ENCODE measurements at places on chromosomes 11 and 22.

DNA sequence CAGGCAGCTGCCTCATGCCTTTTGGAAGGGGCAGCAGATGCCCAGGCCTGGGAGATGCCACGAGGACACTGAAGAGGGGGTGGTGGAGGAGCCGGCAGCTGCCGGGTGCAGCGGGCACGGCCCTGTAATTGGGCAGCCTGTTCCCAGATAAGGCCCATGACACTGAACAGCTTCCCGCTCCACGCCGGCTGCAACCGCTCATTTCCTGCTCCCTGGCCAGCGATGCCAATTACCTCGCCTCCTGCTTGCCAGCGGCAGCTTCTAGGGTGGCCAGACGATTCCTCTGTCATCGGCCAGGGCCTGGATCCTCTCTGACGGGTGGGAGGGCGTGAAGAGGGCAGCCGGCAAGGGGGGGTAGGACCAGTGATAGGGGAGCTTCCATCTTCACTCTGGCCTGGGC is 22.8 kb downstream of the FLRT1 start:
- DNase-seq: no peak

GRCh38 chr11:131713529-131714134 is 343.2 kb downstream of the NTM start:
- DNase-seq: no peak

DNA sequence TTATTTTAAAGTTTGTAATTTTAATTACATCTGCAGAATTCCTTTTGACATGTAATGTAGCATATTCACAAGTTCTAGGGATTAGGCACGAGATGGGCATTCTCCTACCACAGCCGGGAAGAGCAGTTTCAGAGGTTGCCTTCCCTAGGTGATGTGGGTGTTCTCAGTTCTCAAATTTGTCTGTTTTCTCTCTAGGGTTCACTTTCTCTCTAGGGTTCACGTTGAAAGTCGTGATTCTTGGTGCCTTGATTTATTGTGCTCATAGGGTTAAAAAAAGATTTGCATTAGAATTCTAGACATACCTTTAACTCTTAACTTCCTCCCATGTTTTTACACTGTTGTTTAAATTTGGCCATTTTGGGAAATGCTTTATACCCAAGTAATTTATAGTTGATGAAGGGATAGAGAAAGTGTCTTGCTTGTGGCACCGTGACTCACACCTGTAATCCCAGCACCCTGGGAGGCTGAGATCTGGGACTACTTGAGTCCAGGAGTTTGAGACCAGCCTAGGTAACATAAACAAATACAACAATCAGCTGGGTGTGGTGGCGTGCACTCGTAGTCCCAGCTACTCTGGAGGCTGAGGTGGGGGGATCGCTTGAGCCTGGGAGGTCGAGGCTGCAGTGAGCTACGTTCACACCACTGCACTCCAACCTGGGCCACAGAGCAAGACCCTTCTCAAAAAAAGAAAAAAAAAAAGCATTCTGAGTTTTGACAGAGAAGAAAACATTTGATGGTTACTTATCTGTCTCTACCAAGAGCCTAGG is 3.6 kb downstream of the MED15 start:
- no peak for DNase-seq

DNA sequence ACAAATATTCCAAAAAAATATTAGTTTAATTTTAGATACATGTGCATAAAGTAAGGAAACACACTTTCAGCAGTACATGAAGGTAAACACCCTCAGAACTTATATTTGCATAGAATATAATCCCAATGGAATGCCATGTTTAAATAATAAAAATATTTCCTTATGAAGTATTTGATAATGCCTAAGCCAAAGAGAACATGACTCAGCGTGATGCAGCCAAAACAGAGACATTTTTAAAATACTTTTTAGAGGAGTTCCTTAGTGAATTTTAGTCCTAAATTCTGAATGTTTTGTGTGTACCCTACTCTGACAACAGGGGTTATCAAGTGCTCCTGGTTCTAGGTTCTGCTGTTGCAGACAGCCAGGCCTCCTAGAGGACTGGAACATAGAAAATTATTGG is 39.1 kb upstream of the POU2AF2 start:
- no peak for DNase-seq

GRCh38 chr11:116929414-116930090 is 92.1 kb upstream of the APOA1 start:
- DNase-seq: no peak

GRCh38 chr11:133732109-133732674 is 113.1 kb downstream of the SPATA19 start:
- no peak for DNase-seq

DNA sequence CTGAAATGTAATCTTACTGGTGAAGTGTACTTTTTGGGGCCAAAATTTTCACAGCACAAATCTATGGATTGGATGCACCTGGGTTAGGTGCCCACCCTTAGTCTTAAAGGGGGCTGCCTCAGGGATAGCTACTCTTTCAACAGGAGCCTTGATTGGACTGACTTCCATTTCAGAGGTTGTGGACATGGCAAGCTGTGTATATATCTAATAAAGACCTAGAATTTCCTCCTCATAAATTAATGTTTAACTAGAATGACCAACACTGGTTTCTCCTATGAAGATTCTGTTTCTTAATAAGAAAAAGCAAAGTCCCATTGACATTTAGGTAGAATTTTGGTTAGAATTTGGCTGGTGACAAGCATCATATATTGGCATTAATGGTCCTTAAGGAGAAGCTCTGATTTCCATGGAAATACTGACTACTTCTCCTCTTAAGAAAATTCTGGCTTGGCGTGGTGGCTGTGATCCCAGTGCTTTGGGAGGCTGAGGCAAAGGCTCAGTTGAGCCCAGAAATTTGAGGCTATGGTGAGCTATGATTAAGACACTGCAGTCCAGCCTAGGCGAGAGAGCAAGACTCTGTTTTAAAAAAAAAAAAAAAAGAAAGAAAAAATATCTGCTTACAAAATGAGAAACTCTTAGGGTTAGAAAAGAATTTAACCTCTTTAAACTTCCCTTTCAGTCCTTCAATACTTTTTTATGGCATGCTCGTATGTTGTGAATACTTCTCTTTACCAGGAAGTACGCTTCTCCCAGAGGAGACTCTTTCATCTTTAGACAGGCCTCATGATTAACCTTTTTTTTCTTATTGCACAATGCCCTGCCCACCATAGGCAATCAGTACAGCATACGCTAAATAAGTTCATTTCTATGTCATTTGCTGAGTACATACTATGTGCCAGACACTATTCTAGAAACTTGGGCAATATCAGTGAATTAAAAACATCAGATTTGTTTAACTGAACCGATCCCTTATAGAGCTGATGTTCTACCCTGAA is 77.2 kb downstream of the PRR5L start:
- DNase-seq: no peak

- DNase-seq: no peak
Observed at GRCh38 chr22:30856741-30857502, 111.7 kb downstream of the MORC2 start.

- no peak for DNase-seq
Observed at GRCh38 chr11:33652930-33653329, 47.7 kb downstream of the C11orf91 start.

DNA sequence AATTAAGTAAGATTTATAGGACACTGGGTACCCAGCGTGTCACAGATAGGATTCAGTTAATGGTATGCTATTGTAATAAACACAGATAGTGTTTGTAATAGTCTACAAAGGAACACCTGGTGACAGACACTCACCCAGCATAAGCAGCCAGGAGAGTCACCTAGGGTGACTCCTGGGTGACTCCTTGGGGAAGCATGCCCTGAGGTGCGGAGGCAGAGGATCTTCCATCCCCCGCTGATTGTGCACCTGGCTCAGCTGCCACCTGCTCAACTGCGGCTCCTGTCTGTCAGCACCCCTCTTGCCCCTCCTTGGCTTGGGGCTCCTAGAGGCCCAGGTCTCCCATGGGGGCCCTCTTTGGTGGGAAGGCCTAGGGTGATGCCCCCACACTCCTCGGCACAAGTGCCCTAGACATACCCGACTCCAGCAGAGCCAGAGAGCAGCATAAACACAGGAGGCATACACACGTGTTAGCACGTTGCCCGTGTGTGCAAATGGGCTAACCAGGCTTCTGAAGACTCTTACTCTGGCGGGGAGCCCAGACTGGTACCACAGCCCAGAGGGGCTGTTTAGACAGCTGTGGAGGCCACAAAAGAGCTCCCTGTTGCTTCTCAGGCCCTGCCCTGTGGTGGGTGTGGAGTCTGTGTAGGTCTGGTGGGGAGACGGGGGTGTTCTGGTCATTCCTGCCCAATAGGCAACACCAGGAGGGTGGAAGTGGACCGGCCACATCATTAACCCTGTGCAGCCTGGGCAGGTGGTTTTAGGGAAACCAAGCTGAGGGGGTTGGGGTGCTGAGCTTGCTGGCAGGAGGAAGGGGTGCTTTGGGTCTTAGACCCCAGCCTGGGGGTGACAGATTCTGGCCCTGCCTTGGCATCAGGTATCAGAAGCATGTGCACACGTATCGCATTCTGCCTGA is 3.0 kb downstream of the INPPL1 start:
- DNase-seq: no peak

DNA sequence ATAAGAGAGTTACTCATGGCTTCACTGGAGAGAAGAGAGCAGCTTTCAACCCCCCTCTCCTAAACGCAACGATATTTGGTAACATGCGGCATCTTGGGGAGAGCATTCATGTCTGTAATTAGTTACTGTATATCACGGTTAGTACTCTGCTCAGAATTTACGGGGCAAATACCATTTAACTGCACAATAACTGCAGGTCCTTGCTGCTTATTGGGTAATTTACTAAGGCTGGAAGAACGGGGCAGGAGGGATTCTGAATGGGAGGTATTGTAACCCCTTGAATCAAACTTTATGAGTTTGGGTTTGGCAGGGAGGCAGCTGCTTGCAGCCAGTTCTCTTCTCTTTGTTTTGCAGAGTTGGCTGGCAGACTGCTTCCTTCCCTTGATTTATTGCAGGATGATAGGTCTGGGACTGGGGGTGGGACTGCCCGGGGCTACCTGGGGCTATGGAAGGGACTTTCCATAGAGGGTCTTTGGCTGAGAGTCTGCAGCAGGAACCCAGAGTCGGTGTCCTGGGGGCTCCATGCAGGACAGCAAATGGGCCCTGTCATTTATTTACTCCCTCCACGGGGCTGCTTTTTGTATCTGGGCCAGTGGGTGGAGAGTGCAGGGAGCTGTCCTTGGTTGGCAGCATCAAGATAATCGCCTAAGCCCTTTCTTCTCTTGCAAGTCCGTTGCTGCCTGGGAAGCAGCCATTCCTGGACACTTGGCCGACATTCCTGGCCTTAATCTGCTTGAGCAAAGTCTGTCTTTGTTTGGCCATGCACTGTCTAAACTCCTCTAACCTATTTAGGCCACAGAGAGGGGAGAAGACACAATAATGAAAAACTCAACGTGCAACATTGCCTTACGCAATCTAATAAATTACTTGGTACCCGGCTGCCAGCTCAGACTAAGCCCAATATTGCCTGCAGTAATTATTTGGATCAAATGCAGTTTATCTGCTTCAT is 188.9 kb downstream of the ST3GAL4 start:
- DNase-seq: no peak

- no peak for DNase-seq
Observed at GRCh38 chr11:93783765-93784144, 327 bp upstream of the MED17 start.

DNA sequence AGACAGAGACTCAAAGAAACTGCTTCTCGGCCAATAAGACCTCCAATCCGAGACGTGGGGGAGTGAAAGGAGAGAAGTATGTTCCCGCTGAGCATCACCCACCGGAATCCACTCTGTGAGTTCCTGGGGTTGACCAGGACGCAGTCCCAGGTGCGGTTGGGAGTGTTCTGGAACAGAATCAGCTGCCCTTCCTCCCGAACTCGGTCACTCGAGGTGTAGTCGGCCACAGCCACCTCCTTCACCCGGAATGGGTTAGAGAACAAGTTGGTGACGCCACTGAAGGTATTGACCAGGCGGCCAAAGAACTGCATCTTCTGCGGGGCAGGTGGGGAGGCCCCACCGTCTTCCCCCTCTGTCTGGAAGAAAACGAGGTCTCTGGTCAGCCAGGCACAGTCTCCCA is 12.5 kb downstream of the PLA2G6 start:
- no peak for DNase-seq

DNA sequence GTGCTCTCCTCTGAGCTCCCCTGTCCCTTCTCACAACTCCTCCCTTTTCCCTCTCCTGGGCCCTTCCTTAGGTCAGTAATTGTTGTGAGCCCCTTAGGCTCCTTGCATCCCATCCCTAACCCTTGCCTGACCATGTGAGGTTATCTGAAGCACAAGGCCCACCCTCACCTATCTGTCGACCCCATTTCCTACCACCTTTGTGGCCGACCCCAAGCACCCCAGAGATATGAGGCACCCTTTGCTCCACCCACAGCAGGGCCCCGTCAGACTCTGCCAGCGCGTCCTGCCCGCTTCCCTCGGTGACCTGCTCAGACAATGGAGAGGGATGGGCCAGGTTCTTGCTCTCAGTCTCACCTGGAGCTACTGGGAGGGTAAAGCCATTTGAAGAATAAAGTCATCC is 1.3 kb downstream of the GNG3 start:
- no peak for DNase-seq

DNA sequence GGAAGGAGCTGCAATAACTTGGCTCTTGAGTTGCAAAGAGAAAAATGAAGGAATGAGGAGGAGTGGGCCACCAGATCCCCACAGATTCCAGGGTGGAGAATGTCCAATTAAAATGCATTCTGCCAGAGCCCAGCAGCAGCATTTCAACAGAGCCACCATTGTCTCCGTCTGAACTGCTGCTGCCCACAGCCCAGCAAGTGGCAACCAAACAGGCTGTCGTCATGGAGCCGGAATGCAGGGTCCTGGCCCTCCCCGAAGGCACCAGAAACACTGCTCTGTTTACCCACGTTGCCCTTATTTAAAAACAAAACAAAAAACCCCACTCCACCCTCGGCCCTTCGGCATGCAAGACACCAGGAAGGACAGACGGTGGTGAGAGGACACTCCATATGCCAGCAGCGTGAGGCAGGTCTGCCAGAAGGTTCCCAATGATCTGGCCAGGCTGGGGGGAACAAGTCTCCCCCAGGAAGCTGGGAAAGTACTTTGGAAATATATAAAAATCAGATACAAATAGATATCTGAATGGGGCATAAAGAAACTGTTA is 32.5 kb downstream of the PLEKHA7 start:
- no peak for DNase-seq

- no peak for DNase-seq
Observed at GRCh38 chr11:78038697-78039313, 15.7 kb upstream of the KCTD14 start.

DNA sequence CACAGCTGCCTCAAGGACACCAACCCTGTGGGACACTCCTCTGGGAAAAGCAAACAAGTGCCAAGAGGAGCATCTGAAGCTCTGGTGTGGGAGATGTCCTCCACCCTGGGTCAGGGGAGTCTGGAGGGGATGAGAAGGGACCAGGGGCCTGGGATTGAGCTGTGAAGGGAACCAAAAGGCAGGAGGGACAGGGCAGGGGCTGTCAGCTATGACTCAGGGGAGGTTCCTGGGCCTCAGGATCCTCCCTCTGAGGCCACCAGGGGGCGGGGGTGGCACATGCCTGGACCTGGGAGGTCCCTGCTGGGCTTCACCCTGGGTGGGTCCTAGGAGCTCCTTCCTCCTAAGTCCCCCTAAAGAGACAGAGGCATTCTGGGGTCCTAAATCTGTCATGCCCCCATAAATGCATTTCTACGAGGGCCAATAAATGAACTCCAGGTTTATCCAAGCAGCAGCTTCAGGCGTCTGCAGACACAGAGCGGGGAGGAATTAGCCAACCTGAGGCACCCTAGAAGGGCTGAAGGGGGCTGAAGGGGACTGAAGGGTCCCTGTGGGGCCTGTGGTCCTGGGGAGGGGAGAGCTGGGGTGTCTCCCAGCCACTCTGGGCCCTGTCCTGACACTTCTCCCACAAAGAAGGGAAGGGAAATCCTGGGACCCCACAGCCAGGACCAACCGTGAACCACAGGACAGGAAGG is 31.9 kb upstream of the IGLL5 start:
- no peak for DNase-seq

- DNase-seq: no peak
Observed at GRCh38 chr11:14240951-14241350, 118.0 kb downstream of the RRAS2 start.
